Aorta (tissue), 5 donors: ENCODE measurements at places on chromosomes 11 and 22. TPM values are rescaled to one million over a fixed set of nuclear protein-coding genes. Genes with fewer than 3 reads are reported as not detected.
A peak's percentile ranks its signal among the peaks of the same experiment; 100 is the strongest.

The BATF2 gene
- total RNA-seq, result 3.6 TPM

The SLC5A4 gene
- 2.2 TPM for total RNA-seq

DNA sequence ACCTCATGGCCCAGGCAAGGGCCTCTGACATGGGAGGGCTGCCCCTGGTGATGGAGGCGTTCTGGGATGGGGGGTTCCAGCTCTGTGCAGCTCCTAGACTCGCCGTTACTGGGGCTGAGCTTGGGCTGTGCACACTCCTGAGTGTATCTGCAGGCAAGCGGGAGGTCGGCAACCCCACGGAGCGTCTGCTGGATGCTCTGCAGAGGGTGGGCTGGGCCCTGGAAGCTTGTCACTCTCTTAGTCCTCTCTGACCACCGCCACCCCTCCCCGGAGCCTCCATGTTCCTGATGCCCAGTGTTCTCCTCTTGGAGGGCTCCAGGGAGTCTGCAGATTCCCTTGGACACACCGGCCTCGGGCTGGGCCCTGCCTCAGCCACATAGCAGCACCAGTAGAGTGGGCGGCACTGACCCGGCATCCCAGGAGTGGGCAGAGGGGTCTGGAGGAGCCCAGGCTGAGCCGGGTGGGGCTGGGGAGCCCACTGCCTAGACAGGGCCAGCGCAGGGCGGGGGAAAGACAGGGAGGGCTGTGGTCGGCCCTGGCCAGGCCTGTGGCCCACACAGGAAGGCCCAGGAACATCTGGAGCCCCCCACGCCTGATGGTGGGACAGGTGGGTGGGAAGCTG lies 20.6 kb upstream of the MUC5B start:
- H3K27ac ChIP-seq, result no peak overlapping the region
- H3K36me3 ChIP-seq, result no peaks in the 10 kb centered on the region
- no peaks in the 10 kb centered on the region for H3K27me3 ChIP-seq
- no peaks in the 10 kb centered on the region for H3K4me1 ChIP-seq

- H3K27ac ChIP-seq, result no peak overlapping the region
- no peaks in the 10 kb centered on the region for H3K36me3 ChIP-seq
Measured at GRCh38 chr11:1071571-1072115, 3.0 kb upstream of the MUC2 start.

The RFPL1 gene
- total RNA-seq, result not detected

The NKAPD1 gene
- total RNA-seq, result 16.3 TPM

GRCh38 chr22:47152938-47153337 lies 390.5 kb downstream of the TBC1D22A start:
- no peaks in the 10 kb centered on the region for H3K4me1 ChIP-seq
- no peak overlapping the region for H3K27ac ChIP-seq
- no peak for DNase-seq
- no peaks in the 10 kb centered on the region for H3K27me3 ChIP-seq

DNA sequence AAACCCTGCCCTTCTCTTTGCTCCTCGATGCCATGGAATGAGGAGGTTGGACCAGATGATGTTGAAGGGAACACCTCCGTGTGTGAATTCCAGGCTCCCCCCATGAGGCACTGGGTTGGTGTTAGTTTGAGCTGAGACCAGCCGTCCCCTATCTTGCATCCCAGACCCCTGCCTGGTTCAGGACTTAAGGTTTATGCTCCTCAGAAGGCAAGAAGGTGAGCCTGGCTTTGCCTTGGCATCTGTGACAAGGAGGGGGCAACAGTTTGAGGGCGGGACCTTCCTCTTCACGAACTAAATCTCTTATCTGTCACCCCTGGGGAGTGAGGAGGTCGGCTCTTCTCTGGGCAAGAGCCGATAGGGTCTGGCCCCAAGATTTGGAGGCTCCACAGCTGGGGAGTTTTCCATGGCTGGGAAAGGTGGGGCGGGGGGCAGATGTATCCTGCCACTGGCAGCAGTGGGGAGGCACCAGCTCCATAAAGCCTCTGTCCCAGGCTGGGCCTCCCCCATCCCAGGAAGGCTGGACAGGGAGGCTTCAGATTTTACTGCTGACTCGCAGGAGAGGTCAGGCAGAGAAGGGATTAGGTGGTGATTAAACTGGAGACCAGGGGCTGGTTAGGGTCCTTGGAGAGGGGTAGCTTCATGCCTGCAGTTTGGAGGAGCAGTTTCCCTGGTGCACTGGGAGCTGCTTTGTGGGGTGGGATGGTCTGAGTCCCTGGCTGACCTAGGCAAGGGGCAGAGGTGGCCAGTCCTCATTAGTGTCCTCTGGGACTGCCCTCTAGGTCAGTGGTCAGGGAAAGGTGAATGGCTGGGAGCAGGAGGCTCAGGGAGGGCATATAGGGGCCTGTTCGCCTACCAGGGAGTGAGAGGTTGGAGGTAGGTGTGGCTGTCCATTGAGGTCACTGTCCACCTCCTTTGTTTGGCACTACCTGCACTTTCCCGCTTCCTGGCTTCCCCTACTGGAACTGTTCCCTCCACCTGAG lies 1.1 kb downstream of the SEC14L2 start:
- no peak for DNase-seq
- no peaks in the 10 kb centered on the region for H3K4me1 ChIP-seq
- H3K4me3 ChIP-seq, result peak overlapping the region; percentile 80
- H3K27me3 ChIP-seq, result no peaks in the 10 kb centered on the region
- no peaks in the 10 kb centered on the region for H3K36me3 ChIP-seq

- H3K27me3 ChIP-seq, result no peaks in the 10 kb centered on the region
- no peaks in the 10 kb centered on the region for H3K36me3 ChIP-seq
- H3K4me3 ChIP-seq, result no peak overlapping the region
- no peak overlapping the region for H3K27ac ChIP-seq
Measured at GRCh38 chr22:37088108-37088605, 21.4 kb downstream of the TMPRSS6 start.

GRCh38 chr11:132821014-132821413 lies 711.3 kb downstream of the OPCML start:
- no peaks in the 10 kb centered on the region for H3K4me1 ChIP-seq

DNA sequence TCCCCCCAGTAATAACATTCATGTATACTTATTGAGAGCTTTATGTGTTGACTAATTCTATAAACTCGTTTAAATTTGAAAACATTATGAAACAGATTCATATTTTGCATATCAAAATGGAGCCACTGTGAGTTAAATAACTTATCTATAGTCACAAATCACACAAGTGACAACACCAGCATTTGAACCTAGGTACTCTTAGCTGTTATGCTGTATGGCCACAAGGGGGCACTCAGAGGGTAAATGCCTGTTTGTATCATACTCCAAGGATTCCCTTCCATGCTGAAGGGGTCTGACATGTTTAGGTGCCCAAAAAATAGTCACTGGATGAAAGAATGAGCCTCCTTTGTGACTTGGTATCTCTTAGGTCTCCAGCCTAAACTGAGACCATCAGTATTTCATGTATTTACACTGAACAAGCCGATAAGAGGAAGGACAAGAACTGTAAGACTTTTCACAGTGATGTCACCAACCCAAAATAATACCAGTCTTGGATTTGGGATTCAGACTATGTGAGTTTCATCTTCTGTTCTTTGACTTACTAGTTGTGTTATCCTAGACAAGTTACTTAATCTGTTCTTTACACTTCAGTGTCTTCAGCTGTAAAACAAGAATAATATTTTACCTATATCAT lies 12.2 kb upstream of the OR52D1 start:
- H3K4me1 ChIP-seq, result no peaks in the 10 kb centered on the region
- H3K27me3 ChIP-seq, result no peaks in the 10 kb centered on the region
- no peak overlapping the region for H3K27ac ChIP-seq
- DNase-seq, result peak; percentile 53

- H3K27ac ChIP-seq, result no peak overlapping the region
- H3K36me3 ChIP-seq, result no peaks in the 10 kb centered on the region
Measured at GRCh38 chr11:114397349-114397982, 2.8 kb downstream of the C11orf71 start.

GRCh38 chr11:69554849-69555248 lies 73.4 kb downstream of the LINC01488 start:
- no peak overlapping the region for H3K4me3 ChIP-seq
- no peaks in the 10 kb centered on the region for H3K36me3 ChIP-seq
- H3K4me1 ChIP-seq, result no peaks in the 10 kb centered on the region
- H3K27me3 ChIP-seq, result no peaks in the 10 kb centered on the region
- peak; percentile 45 for DNase-seq

DNA sequence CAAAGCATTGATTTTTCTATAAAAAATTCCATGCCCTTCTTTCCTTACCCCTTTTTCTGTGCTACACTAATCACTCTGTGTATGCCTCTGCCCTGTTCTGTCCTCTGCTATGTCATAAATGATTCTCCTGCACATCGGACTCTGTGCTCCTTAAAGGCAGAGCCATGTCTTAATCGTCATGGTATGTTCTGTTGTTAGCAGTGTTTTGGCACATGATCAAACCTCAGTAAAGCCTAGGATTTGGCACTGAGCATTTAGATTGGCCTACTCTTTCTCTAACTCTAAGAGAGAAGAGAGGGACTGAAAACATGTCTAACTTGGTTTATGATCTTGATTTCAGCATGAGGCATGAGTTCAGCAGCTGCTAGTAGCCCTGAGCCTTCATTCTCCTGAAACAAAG lies 266.9 kb downstream of the AASDHPPT start:
- DNase-seq, result no peak
- no peak overlapping the region for H3K27ac ChIP-seq
- H3K36me3 ChIP-seq, result no peaks in the 10 kb centered on the region
- H3K4me3 ChIP-seq, result no peak overlapping the region
- H3K4me1 ChIP-seq, result no peaks in the 10 kb centered on the region

DNA sequence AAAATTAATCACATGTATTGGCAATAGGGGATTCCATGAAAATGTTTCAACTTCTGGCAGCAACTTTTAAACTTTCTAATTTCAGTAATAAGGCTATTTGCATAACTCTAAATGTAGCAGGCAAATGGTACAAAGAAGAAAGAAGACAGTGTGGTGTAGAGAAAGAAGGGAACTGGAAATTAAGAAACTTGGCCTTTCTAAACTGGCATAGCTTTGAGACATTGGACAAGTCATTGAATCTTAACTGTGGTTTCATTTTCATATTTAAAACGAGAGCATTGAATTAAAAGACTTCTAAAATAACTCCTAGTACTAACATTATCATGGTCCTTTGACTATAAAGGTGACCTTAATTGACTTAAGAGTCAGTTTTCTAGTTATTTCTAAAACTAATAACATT lies 125.0 kb downstream of the UVRAG start:
- no peak overlapping the region for H3K4me3 ChIP-seq
- H3K27ac ChIP-seq, result no peak overlapping the region
- H3K27me3 ChIP-seq, result no peaks in the 10 kb centered on the region
- DNase-seq, result no peak
- H3K36me3 ChIP-seq, result no peaks in the 10 kb centered on the region
- no peaks in the 10 kb centered on the region for H3K4me1 ChIP-seq

- DNase-seq, result peak; percentile 20
- no peak overlapping the region for H3K4me3 ChIP-seq
- H3K4me1 ChIP-seq, result no peaks in the 10 kb centered on the region
- H3K27me3 ChIP-seq, result no peaks in the 10 kb centered on the region
- no peak overlapping the region for H3K27ac ChIP-seq
- H3K36me3 ChIP-seq, result no peaks in the 10 kb centered on the region
Measured at GRCh38 chr11:134581121-134581626, 169.1 kb upstream of the B3GAT1 start.

- H3K4me3 ChIP-seq, result no peak overlapping the region
- no peak overlapping the region for H3K27ac ChIP-seq
- H3K36me3 ChIP-seq, result no peaks in the 10 kb centered on the region
- peak; percentile 49 for DNase-seq
- H3K4me1 ChIP-seq, result no peaks in the 10 kb centered on the region
- H3K27me3 ChIP-seq, result no peaks in the 10 kb centered on the region
Measured at GRCh38 chr22:26367402-26368245, 61.4 kb upstream of the ASPHD2 start.

- H3K27me3 ChIP-seq, result no peaks in the 10 kb centered on the region
- H3K27ac ChIP-seq, result no peak overlapping the region
- H3K36me3 ChIP-seq, result no peaks in the 10 kb centered on the region
- no peaks in the 10 kb centered on the region for H3K4me1 ChIP-seq
- no peak overlapping the region for H3K4me3 ChIP-seq
Measured at GRCh38 chr11:132080127-132080526, 709.7 kb downstream of the NTM start.

The CCDC15 gene
- 0.97 TPM for total RNA-seq

DNA sequence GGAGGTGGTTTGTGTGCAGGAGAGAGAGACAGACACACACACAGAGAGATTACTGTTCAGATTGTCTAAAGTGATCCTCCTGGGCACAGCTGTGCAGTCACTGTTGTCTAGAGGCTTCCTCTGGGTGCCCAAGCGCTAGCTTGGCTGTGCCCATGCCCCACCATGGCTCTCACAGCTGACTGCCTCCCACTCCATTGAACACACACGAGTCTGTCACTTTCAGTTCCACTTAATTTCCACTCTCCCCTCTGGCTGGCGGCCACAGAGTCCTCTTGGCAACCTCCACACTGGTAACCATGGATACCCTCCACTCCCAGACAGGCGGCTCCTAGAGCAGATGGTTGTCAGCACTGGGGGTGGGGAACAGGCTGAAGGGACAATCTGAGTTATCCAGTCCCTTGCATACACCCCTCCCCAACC lies 29.1 kb downstream of the MAP6 start:
- no peak overlapping the region for H3K27ac ChIP-seq
- peaks cover 5% of the 10 kb centered on the region for H3K4me1 ChIP-seq
- H3K36me3 ChIP-seq, result no peaks in the 10 kb centered on the region
- H3K27me3 ChIP-seq, result no peaks in the 10 kb centered on the region

The JHY gene
- total RNA-seq, result 6.1 TPM

GRCh38 chr11:15641271-15642045 lies 526.7 kb downstream of the INSC start:
- no peak overlapping the region for H3K27ac ChIP-seq
- no peaks in the 10 kb centered on the region for H3K4me1 ChIP-seq
- no peaks in the 10 kb centered on the region for H3K36me3 ChIP-seq
- no peaks in the 10 kb centered on the region for H3K27me3 ChIP-seq
- H3K4me3 ChIP-seq, result no peak overlapping the region

The PATE2 gene
- total RNA-seq, result not detected

DNA sequence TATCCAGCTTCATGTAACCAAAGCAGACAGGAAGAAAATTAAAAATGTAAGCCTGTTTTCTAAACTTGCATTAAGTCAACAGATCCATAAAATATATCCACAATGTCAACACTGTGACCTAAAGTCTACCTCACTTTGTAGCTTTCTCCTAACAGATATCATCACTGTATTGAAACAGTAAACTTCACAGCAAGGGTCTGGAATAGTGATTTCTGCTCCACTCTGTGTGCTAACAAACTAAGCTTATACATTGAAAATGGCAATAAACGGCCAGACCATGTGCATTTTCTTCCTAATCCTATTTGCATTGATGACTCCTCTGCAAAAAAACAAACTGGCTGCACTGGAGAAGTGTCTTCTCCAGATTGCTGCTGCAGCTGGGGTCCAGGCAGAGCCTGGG lies 26.8 kb downstream of the CADM1 start:
- H3K4me3 ChIP-seq, result no peak overlapping the region
- H3K4me1 ChIP-seq, result no peaks in the 10 kb centered on the region
- H3K36me3 ChIP-seq, result no peaks in the 10 kb centered on the region
- H3K27ac ChIP-seq, result no peak overlapping the region
- no peak for DNase-seq
